ENCODE measurements at places on chromosomes 2 and 18.

GRCh38 chr2:140641163-140641562, 1489.7 kb downstream of the LRP1B start:
- DNase-seq: no peak

DNA sequence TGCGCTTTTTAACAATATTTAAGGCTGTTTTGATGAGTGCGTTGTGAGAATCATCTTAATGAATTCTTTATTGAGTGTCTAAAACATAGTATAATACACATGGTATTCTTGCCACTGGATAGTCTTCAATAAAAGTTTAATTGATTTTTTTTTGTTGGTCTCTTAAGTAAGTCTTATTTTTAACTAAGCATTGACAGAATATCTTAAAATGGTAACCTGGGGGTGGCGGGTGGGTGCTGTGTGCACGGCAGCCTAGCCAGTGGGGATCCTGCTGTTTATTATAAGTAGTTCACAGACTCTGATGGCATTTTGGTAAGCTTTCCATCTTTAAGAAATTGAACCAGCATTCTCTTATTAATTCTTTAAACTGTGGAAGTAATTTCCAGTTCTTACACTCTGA, 6.0 kb downstream of the SOX11 start:
- DNase-seq: no peak

DNA sequence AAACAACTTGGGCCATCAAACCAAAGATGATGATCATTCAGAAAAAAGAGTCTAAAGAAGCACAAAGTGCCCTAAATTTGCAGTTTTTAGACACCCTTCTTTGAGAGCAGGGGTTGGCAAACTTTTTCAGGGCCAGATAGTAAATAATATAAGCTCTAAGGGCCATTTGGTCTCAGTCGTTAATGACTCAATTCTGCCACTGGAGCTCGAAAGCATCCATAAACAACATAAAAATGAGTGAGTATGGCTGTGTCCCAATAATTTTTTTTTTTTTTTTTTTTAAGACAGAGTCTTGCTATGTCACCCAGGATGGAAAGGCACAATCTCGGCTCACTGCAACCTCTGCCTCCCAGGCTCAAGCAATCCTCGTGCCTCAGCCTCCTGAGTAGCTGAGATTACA, 152.3 kb downstream of the DTNB start:
- DNase-seq: no peak

GRCh38 chr18:73099759-73100158, 232.0 kb upstream of the NETO1 start:
- DNase-seq: no peak

- no peak for DNase-seq
Observed at GRCh38 chr2:60317034-60317386, 236.4 kb downstream of the BCL11A start.

DNA sequence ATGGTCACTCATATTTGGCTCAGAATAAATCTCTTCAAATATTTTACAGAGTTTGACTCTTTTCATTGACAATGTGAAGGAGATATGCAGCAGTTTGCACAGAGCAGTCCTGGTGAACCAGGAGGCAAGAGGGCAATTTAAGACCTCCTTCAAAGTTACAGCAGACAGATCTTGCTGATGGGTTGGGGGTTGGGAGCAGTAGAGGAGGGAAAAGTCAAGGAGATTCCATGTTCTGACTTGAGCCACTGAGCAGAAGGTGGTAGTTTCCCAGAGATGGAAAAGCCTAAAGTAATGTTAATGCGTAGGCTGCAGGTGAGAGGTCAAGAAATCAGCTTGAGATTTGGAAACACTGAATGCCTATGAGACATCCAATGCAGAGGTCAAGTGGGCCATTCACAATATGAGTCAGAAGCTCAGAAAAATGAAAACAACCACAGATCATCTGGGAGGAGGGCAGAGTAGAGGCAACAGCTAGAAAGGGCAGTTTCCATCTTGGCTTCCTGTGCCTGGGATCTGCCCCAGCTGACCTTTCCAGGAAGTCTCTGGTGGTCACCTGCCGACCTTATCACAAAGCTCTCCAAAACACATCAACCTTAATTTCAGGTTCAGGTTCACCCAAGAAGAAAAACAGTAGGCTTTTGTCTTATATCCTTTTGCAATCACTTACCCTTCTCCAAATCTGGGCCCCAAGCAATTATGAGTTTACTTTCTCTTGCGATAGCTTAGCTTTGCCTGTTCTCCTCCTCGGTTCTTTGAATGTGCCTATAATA, 197.5 kb upstream of the ARL4C start:
- DNase-seq: no peak

DNA sequence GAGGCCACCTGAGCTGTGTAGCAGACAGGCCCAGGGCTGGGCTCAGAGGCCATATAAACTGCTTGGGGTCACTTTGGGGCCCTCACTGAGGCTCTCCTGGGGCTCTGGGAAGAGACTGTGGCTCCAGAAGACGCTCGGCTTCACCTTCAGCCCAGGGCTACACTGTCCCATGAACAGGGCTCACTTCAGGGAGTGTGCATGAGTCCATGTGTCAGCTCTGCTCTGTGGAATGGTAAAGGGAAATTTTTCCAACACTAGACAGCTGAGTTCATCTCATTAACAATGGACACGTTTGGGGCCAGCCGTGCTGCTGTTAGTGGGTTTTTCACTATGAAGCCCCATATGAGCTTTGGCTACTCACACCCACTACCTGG, 65.4 kb upstream of the TFCP2L1 start:
- no peak for DNase-seq

Measured in stimulated activated CD4-positive, alpha-beta T cell treated with anti-CD3 and anti-CD28 coated beads, TNF-alpha, amount 100 ng/mL, for 4 hours (primary cell).